ENCODE measurements at places on chromosomes 7 and 10.

GRCh38 chr7:141272417-141272816 lies 198.6 kb downstream of the TMEM178B start:
- peak; percentile 41 for DNase-seq

DNA sequence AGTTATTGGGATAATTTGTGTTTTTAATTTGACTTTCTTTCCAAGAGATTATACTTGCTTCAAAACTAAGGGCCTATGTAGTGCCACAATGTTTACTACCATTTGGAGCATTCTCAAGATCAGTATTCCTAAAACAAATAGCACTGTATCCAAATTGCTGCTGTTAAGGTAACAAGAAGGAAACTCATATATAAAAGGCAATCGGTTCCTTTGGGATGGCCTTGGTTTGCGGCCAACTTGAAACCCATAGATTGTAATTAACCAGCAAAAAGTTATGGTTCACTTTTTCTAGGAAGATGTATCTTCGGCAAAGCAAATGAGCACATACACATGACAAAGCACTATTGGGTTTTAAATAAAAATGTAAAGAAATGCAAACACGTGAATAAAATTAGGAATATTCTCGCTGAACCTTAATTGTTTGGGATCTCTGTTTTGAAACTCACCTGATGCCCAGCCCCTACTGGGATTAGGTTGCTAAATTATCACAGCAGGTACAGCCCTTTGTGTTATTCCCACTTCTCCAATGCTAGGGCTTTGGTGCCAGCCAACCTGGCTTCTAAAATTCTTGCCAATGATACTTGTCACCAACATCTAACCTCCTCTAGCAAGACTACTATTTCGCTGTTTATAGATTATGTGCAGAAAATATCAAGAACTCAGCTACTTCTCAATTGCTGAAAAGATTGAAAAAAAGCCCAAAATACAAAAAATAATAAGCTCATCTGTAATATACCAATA lies 16.0 kb downstream of the CDNF start:
- no peak for DNase-seq

DNA sequence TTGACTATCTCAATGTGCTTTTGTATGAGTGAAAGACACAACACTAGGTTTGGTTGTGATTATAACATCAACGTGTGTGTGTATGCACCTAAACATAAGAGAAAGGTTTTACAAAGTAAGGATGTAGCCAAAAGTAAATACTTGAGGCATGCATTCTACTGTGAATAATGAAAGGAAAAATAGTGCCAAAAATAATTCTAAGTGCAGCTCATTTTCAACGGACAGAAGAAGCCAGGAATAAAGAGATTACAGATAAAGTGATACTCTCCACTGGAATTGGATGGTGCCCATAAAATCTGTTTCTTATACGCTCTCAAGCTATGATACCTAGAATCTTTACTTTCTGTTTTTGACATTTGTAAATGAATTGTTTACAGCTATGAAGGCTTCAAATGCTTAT lies 135.0 kb upstream of the TMEM72 start:
- no peak for DNase-seq

DNA sequence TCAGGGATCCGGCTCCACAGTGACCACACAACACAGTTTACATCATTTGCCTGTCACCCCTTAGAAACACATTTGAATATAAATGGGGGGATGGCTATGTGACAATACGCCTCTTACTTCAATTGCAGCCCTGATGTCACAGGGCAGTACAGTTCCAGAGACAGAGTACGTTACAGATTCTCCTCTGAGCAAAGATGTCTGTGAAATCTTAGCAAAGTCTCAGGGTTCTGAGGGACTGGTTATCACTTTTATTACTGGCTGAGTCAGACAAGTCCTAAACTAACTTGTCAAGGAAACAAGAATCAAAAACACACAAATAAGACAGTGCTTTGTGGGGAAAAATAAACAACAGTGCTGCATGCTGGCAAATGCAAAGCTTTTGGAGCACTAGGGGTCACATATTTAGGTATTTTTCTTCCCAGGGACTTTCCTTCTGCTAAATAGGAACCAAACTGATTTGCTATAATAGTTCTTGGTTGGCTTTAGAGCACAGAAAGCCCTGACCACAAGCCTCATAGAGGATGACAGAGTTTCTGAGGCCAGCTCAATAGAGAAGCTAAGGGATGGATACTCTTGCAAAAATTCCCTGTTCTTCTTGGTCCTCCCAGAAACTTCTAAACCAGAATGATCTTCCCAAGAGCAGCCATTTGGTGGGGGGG lies 501.6 kb downstream of the GRID1 start:
- no peak for DNase-seq

- peak; percentile 25 for DNase-seq
These were observed 232.1 kb upstream of the SEMA3C start for GRCh38 chr7:81150951-81151361.
